ENCODE measurements at places on chromosomes 2 and 18.

GRCh38 chr2:156191527-156191926 is 141.0 kb downstream of the NR4A2 start:
- no peak for DNase-seq

DNA sequence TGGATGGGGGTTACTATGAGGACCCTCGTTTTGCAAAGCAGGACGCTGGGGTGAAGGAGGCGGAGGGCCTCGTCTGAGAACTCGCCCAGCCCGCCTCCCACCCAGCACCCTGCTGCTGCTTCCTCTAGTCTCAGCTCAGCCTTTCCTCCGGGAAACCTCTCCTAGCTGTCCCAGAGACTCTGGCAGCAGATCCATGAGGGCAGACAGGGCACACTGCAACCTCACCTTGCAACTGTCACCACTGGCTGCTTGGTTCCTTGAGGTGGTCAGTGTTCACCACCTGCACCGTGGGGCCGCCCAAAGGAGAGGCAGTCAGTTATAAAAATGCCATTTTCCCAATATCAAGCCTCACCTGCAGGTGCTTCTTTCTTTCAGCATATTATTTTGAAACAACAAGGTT is 45.6 kb downstream of the PARD6G start:
- DNase-seq: no peak

DNA sequence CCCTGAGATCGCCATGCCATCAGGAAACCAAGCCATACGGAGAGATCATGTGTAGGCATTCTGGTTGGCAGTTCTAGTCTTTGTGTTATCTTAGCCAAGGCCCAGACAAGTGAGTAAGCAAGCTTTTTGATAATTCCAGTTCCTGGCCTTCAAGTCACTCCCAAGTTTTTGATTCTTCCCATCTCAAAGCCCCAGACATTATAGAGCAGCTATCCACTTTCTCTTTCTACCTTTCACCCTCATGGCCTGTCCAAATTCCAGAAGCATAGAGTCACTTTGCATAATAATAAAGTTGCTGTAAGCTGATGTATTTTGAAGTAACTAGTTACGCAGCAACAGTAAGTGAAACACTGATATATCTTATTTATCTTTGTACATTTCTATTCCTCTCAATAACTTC is 26.8 kb upstream of the IL1RL1 start:
- no peak for DNase-seq

- DNase-seq: no peak
These were observed 633.2 kb upstream of the PKDCC start for GRCh38 chr2:41414486-41415230.

DNA sequence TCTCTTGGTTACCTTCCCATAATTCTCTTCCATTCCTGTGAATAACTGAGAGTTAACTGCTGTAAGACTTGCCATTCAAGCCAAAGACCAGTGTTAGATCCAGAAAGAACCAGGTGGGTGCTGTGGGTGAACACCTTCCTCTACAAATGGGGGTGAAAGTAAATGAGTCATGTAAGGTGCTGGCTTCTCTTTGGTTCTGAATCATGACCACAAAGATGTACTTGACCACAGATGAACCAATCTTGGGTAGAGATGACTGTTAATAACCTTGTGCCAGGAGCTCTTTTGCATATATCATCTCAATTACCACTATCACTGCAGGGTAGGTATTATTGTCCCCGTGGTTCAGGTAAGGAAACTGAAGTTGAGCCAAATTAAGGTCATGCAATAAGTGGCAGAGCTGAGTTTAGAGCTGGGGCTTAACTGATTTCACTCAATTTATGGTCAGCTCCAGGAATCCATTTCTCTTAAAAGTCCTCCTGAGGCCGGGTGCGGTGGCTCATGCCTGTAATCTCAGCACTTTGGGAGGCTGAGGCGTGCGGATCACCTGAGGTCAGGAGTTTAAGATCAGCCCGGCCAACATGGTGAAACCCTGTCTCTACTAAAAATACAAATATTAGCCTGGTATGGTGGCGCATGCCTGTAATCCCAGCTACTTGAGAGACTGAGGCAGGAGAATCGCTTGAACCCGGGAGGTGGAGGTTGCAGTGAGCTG is 244.9 kb upstream of the CXCR4 start:
- DNase-seq: no peak

DNA sequence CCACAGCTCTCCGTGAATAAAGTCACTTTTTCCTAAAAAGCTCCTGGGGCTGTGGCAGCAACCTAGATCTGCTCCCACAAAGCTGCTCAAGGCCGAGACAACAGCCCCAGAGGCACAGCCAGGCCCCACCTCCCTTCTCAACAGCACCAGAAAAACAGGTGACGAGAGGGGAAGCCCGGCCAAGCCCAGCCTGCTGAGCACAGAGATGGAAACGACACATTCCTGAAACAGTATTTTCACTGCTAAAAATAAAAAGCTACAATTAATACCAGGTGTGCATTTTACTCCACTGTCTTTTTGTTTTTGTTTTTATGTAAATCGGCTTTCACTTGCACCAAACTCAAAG is 199.3 kb downstream of the HDAC4 start:
- DNase-seq: no peak

- no peak for DNase-seq
These were observed 12.4 kb downstream of the RALB start for GRCh38 chr2:120265006-120265405.

- DNase-seq: no peak
These were observed 477.8 kb downstream of the EIPR1 start for GRCh38 chr2:2899826-2900225.

DNA sequence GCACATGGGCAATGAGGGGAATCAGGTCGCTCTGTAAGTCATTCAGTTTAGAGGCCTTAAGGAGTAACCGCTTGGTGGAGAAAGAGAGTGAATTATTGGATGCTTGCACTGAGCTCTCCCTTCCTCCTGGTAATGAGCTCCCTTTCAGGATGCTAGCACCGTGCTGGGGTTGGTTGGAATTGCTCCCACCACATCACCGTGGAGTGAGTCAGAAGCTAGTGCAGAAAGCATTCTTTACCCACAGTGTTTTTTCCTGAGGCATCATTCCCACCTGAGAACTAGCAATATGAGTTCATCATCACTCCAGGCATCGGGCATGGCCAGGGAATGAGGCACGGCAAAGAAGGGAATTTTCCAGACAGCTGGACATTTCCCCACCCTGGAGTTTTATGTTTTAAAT is 57.6 kb downstream of the ITGB6 start:
- DNase-seq: no peak

GRCh38 chr18:42045346-42045745 is 90.3 kb downstream of the PIK3C3 start:
- no peak for DNase-seq

GRCh38 chr2:197324801-197325200 is 14.2 kb upstream of the ANKRD44 start:
- DNase-seq: no peak

DNA sequence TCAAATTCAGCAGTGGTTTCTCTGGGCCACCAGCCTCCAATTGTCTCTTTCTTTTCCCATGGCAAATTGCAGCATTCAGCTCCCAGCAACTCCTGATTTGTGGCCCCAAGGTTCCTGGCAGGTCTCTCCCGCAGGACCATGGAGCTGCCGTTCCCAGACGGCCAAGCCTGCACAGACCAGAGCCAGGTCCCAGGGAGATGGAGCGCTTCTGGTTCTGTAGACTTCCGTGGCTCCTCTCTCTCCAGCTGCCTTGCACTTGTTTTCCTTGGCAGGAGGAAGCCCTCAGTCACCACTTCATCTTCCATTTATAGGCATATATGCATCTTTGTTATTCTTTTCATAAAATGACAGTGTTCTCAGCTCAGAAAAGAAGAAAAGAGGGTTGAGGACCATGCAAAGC is 21.7 kb downstream of the TNP1 start:
- no peak for DNase-seq

DNA sequence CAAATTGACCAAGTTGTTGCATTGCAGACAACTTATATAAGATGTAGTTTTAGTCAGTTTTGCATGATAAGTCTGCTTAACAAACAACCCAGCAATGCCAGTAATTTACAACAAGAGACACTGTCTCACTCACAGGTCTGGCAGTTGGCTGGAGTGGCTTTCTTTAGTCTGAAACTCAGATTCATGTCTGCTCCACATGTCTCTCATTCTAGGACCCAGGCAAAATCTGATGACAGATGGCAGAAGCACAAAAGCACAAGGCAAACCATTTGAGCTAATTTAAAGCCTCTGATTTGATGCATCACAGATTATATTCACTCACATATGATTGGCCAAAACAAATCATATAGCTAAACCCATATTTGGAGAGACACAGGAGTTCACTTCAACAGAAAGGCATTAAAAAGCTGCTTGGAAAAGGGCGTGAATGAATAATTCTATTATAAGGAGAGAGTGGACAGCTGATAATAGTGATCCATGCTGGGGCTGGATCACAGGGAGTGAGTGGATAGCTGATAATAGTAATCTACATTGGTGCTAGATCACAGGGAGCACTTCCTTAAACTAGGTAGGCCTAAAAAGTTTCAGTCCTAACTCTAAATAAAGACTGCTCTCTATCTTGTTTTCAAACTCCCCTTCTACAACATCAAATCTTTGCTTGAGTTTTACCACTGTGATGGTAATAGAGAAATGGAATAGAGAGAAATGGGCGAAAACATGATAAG is 593.2 kb upstream of the ZNF804A start:
- no peak for DNase-seq

DNA sequence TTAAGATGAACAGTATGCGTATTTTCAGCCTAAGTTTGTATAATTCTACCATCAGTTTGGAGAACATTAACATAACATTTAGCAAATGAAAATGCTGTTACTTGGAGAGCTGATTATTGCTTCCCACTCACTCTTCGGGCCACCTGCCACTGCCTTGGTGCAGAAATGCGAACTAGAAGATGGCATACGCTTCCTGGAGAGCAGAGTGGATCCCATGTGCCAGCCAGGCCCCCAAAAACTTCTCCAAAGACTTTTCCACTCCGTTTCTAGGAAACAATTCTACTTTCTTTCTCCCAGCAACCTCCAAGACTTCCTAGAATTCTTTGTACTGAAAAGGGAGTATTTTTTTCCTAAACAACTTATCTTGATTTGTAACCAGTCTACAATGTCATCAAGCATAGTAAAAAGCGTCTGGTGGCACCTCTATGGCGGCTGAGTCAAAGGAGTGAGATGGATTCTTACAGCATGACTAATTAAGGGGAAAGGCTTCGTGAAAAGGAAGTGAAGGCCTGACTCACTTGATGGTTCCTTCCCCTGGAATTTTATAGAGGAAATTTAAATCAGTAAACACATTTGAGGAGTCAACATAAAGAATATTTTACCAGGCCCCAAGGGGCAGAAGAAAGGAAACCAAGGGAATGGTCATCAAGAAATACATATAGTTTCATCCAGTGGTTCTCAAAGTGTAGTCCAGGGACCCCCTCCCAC is 36.6 kb downstream of the FEZ2 start:
- DNase-seq: no peak

DNA sequence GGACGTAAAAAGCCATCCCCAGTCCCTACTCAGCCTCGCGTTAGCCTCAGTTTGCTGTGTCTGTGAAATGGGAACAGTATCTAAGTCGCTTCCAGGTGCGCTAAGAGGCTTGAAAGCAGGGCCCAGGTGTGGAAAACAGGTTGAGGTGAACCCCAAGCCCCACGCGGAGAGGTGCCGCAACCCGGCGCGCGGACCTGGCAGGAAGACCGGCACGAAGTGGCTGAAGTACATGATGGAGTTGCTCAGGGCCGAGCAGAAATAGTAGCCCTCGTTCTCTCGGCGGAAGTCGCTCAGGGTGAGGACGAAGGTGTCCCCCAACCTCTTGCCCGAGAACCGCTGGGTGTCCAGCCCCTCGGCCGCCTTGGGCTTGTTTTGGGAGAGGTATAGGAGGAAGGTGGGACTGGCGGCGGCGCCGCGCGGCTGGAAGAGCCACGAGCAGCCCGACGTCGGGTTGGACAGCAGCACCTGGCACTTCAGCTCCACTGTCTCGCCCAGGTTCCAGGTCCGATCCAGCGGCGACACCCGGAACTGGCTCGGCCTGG is 508 bp downstream of the CD8A start:
- DNase-seq: peak; percentile 16

- DNase-seq: peak; percentile 20
These were observed 1.7 kb downstream of the IMPA2 start for GRCh38 chr18:11982981-11983380.

- DNase-seq: no peak
These were observed 5.8 kb downstream of the FZD7 start for GRCh38 chr2:202039278-202040078.

DNA sequence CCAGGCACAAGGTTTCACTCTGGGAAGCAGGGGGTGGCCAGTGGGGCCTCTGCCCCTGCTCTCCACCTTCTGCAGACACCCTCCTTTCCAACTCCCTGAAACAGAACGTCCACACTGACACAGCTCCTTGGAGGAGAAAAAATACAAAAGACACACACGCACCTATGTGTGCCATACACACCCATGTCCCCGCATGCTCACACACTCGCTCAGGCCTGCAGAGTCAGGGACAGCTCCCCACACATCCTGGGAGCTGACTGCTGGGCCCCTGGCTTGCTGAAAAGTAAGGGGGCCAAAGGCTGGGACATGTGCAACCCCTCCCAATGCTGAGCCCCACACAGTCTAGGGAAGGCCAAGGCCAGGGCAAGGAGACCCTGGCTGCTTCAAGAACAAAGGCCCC is 200.5 kb downstream of the TNS1 start:
- DNase-seq: peak; percentile 30

GRCh38 chr18:8757396-8757997 is 52.1 kb downstream of the MTCL1 start:
- DNase-seq: no peak

- DNase-seq: no peak
These were observed 2.8 kb downstream of the SH3BP4 start for GRCh38 chr2:234954551-234954992.

All from activated naive CD4-positive, alpha-beta T cell treated with anti-CD3 and anti-CD28 coated beads, Interleukin-2, amount 50 U/mL, for 72 hours (primary cell).